ENCODE measurements at places on chromosomes 5 and 9.

DNA sequence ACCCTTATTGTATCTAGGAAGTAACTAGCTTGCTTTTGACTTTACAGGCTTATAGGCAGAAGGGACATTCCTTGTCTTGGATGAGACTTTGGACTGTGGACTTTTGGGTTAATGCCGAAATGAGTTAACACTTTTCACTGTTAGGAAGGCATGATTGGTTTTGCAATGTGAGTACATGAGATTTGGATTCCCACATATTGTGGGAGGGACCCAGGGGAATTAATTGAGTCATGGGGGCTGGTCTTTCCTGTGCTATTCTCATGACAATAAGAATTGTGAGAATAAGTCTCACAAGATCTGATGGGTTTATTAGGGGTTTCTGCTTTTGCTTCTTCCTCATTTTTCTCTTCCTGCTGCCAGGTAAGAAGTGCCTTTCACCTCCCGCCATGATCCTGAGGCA, 417.5 kb downstream of the HINT1 start:
- DNase-seq, result no peak

DNA sequence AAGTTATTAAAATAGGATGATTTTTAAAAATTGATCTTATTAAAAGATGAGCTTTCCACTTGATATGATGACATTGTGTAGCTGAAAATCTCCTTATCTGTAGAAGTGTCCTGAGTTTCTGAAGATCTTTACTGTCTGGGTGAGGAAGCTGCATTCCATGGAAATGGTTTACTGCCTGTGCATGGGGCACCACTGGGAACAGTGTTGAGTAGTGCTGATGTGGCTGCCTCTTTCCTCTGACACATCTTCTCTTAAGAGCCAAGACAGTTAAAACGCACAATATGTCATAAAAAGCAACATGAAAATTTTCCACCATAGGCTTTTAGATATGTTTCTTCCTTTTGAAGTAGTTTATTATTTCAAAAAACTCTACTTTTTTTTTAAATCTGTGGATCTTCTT, 24.6 kb downstream of the SECISBP2 start:
- peak; percentile 18 for DNase-seq

- DNase-seq, result no peak
These were observed 452.3 kb upstream of the RORB start for GRCh38 chr9:74044844-74045243.

GRCh38 chr5:145056800-145057199, 778.3 kb downstream of the PRELID2 start:
- DNase-seq, result peak; percentile 81

DNA sequence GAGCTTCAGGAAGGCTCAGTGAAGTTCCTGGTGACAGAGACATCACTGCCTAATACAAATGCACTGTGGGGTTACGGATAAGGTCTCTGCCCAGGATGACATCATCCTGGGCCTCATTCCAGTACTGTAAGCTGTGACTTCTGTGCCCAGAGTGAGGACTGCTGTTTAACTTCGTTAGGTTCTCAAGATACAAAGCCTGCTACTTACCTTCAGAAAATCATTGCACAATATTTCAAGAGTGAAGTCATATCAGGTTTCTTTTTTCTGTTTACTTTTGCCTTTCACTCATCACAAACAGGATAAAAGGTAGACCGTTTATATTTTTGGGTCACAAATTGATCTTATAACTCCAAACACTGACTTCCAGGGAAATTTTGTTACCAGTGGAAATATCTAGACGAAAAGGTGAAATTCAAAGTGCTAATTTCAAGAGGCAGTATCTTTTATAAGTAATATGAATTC, 241.2 kb downstream of the PIK3R1 start:
- peak; percentile 68 for DNase-seq

GRCh38 chr9:35367451-35367850, 122.5 kb upstream of the RUSC2 start:
- peak; percentile 93 for DNase-seq

DNA sequence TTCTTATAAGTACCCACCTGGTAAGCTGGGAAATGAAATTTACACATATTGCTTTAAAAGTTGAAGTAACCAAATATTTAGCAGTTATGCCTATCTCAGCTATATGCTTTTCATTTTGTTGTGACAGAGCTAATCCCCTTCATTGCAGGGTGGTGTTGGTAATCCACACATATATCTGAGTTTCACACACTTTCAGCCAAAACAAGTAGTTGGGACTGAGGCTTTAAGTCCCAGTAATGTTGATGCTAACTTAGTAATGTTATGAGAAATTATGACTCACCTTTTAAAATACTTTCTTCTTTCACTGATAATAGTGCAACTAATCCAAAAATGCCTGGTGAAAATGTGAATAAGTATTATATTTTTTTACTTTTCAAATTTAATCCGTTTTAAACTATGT, 19.2 kb upstream of the RICTOR start:
- DNase-seq, result peak; percentile 76

DNA sequence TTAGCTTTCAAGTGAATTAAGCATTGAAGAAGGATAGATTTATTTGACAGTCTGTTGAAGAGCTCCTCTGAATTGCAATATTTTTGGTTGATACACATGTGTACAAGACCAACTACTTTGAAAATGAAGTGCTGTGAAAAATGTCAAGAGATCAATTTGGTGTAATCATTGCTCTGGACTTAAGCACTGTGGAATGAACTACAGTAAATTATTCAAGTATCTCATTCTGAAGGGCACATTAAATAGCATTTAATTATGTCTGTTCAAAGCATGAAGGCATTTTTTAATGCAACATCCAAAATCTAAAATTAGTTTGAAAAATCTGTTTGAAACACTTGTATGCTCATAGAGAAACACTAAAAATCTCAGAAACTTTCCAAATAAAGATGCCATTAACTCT, 107.5 kb downstream of the CDH18 start:
- no peak for DNase-seq

- no peak for DNase-seq
These were observed 6.4 kb upstream of the ANKRD31 start for GRCh38 chr5:75243100-75243499.

GRCh38 chr5:108461628-108462367, 79.9 kb upstream of the FBXL17 start:
- peak; percentile 73 for DNase-seq

DNA sequence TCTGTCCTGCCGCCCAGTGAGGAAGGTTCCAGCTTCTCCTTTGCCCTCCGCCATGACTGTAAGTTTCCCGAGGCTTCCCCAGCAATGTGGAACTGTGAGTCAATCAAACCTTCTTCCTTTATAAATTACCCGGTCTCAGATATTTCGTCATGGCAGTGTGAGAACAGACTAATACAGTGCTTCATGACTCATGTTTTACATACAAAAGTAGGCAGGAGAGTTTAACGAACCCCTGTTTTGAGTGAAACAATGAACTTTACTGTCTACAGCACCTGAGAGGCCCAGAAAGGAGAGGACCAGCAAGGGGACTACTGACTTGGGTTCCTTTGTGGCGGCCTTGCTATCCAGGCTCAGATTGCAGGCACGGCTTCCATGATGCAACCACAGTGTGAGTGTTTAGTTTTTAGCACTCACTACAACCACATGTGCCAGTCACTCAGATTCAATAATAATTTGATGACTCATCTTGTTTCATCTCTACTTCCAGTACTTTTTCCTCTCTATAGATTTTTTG, 139.1 kb upstream of the CLINT1 start:
- DNase-seq, result peak; percentile 77

- DNase-seq, result no peak
These were observed 7.1 kb upstream of the EGFL7 start for GRCh38 chr9:136655536-136656182.

- no peak for DNase-seq
These were observed 8.7 kb downstream of the KCNMB1 start for GRCh38 chr5:170380361-170380951.

GRCh38 chr5:137659209-137659608, 76.7 kb downstream of the KLHL3 start:
- DNase-seq, result no peak

GRCh38 chr9:22307013-22307711, 139.5 kb upstream of the DMRTA1 start:
- DNase-seq, result peak; percentile 80

DNA sequence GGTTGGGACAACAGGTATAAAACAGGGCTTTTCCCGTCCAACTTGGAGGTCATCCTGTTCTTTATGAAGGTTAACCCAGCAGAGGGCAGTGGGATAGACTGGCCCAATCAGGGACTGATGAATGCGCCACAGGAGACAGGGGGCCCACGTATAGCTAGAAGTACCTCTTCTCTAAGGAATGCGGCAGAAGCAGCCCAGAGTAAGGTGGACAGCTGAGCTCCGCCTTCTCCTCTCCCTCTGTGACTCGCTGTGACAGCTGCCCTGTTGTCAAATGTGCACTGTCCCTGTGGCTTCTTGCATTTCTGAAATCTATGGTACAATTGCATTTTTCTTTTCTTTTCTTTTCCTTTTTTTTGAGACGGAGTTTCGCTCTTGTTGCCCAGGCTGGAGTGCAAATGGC, 306.6 kb downstream of the FBXL7 start:
- no peak for DNase-seq

- no peak for DNase-seq
These were observed 27.4 kb upstream of the GSN start for GRCh38 chr9:121240472-121241135.

GRCh38 chr5:166992874-166993722, 1298.3 kb upstream of the WWC1 start:
- no peak for DNase-seq

DNA sequence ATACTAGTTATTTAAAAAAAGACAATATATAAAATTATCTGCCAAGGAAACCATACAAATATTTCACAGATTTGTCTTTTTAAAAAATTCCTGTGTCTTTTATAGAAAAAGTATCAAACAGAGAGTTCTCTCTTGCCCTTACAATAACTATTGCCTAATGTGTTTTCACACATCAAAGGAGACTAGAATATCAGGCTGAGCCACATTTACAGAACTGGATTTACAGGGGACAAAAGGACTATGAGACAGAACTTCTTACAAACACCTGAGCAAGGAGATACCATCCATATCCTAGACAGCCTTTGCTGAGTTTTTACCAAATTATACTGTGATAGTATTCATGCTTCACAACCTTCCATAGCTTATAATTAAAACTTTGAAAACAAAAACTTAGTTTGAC, 34.2 kb downstream of the TMEM245 start:
- DNase-seq, result no peak

- no peak for DNase-seq
These were observed 157.9 kb downstream of the RNF180 start for GRCh38 chr5:64323591-64323990.

- DNase-seq, result no peak
These were observed 99.1 kb downstream of the SNX18 start for GRCh38 chr5:54616518-54617220.

- peak; percentile 97 for DNase-seq
These were observed 28.3 kb upstream of the STOM start for GRCh38 chr9:121398374-121398773.

DNA sequence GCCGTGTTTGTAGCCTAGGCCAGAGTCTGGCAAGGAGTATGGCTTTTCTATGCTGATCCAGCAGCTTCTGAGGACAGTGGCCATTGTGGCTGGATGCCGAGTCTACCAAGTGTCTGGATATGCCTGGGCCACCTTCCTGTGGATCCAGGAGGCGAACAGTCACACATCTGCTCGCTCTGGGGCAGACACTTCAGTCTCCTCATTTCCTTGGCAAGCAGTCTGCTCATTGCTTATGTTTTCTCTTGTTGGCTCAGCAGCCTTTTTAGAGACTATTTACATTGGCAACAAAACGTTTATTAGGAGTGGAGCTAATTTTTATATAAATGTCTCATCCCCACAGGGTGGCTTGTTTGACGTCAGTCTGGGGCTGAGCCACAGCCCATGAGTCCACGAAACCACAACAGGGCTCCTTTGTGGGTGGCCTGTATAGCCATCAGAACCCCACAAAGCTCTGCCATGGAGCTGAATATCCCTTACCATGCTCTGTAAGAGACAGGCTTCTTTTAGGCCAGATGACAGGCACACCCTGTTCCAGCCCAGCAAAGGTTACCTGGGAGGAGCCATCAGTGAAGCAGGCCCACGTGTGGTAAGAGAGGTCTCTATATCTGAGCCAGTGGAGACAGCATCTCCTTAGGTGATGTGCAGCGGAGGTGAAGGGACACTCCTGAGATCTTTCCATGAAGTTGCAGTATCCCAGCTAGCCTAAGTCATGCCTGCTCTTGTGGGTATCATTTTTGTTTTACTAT, 221.7 kb downstream of the DIRAS2 start:
- no peak for DNase-seq

GRCh38 chr5:177327539-177328522, 16.1 kb upstream of the MXD3 start:
- DNase-seq, result peak; percentile 62

DNA sequence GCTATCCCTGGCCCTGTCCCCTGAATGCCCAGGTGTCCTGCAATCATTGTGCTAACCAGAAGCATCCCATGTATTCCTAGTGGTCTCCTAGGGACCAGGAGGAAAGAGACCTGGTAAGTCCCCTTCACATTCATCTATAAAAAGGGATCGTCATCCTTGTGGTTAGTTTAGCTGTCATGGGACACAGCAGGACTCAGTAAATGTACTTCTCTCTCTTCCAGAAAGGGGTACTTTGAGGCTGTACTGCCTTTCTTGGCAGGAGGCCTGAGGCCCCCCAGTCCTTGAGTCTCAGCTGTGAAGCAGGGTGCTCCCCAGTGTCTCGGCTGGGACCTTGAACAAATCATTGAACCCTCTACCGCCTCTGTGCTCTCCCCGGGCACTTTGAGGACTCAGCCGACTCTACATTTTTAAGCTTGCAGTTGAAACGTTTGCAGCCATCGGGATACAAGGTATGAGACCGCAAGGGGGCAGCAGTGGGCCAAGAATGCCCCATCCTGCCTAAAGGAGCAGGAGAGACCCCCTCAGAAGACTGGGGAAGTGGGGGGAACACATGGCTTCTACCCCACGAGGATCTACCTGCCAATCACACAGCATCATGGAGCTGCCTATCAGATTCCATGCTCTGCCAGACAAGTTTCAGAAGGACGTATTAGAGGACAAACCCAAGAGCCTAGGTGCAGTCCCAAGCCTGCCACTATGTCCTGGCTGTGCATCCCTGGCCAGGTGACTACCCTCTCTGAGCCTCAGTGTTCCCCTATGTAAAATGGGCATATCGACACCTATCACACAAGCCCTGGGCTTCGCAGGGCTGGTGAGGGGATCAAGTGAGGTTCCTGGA, 2.4 kb upstream of the PHYKPL start:
- DNase-seq, result peak; percentile 56

- DNase-seq, result no peak
These were observed 161.1 kb downstream of the TARS1 start for GRCh38 chr5:33601881-33602280.

DNA sequence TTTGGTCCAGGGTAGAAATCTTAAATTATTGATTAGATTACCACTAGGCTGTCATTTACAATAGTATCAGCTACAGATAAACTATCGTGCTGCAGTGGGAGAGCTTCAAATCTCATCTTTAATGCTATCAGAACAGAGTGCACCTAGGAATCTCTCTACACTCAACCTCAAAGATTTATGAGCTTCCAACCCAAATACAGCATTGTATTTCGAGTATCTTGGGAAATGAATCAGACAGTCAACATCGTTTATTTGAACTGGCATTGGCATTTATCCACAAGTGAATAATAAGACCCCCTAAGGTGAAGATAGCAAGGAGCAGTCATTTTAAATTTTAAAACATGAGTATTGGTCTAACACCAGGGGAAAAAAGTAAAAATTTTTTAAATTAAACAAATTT, 1203.2 kb downstream of the CDH12 start:
- DNase-seq, result no peak

GRCh38 chr9:89293014-89293413, 18.0 kb upstream of the CKS2 start:
- DNase-seq, result no peak

GRCh38 chr5:100903039-100903887, at the start of gene ST8SIA4:
Gene ST8SIA4 (minus strand): TSS chr5:100903282. CDS start chr5:100902955, 327 bp downstream.
- DNase-seq, result peak; percentile 59
